Cardiac septum (tissue), 1 donor: ENCODE measurements at places on chromosomes 6 and 20. TPM values are rescaled to one million over a fixed set of nuclear protein-coding genes. Genes with fewer than 3 reads are reported as not detected.

DNA sequence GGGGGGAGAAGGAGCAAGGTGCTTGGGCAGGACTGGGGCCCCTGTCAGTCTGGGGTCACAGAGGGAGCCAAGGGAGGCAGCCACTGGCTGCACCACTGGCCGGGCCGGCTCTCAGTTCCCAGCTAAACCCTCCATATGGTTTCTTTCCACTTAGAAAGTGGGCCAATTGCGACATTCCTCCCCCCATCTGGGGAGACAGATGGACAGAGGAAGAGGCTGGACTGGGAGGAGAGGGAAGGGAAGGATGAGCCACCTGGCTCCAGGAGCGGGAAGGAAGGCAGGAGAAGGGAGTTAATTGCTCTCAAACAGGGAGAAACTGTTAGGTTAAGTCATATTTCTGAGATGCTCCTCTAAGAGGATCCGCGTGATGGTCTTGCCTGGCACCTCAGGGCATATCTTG, 82.2 kb downstream of the GRM4 start:
- DNase-seq, result no peak

- DNase-seq, result no peak
These were observed 90.0 kb upstream of the SAMD5 start for GRCh38 chr6:147418523-147418922.

DNA sequence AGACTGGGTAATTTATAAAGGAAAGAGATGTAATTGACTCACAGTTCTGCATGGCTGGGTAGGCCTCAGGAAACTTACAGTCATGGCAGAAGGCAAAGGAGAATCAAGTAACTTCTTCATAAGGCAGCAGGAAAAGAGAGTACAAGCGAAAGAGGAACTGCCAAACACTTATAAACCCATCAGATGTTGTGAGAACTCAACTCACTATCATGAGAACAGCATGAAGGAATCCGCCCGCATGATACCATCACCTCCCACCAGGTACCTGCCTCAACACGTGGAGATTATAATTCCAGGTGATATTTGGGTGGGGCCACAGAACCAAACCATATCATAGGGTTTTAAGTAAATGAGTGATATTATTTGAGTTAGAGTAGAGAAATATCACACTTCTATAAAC, 189.3 kb downstream of the TSHZ2 start:
- DNase-seq, result no peak

DNA sequence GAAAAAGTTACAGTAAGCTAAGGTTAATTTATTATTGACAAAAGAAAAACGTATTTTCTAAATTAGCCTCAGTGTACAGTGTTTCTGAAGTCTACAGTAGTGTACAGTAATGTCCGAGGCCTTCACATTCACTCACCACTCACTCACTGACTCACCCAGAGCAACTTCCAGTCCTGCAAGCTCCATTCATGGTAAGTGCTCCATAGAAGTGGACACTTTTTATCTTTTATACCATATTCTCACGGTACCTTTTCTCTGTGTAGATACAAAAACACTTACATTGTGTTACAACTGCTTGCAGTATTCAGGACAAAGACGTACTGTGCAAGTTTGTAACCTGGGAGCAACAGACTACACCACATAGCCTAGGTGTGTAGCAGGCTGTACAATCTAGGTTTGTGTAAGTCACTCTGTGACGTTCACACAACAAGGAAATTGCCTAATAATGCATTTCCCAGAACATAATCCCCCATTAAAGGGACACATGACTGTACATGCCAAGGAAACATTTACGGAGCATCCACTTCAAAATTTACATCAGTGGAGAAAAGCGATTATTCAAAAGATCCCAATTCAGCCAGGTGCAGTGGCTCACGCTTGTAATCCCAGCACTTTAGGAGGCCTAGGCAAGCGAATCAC, 133.4 kb downstream of the BANF2 start:
- DNase-seq, result peak; percentile 63

- DNase-seq, result no peak
These were observed 96.3 kb downstream of the FHL5 start for GRCh38 chr6:96659084-96659845.

DNA sequence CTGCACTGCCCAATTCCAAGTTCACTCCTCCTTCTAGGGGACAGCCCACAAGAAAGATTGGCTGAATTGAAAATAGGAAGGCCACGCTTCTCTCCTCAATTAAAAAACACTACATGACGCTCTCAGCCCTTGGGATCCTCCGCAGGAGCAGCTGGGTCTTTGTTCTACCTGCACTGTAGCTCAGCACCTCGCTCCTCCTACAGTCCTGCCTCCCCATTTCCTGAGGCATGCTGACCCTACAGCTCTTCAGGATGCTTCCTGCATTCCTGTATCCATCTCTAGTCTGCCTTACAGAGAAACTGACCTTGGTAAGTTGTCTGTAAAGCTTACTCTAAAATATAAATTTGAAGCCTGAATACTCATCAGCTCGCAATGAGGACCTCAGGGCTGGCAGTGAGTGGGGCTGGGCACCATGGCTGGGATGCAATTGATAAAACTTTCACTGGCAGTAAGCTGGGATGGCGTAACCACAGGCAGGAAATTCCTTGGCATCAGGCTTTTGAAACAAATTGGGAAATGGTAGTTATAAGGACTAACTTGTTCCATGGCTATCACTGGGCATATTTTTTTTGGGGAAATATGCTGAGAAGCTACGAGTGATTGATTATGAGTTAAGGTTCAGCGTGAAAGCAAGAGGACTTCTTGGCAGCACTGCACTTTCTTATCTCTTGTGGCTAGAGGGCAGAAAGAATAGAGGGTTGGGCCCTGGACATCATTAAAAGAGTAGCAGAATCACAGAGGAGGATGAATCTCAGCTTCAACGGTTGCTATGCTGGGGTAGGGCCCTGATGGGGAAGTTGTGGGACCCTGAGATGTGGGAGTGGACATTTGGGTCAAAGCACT, 11.7 kb upstream of the SIRPB1 start:
- DNase-seq, result no peak

DNA sequence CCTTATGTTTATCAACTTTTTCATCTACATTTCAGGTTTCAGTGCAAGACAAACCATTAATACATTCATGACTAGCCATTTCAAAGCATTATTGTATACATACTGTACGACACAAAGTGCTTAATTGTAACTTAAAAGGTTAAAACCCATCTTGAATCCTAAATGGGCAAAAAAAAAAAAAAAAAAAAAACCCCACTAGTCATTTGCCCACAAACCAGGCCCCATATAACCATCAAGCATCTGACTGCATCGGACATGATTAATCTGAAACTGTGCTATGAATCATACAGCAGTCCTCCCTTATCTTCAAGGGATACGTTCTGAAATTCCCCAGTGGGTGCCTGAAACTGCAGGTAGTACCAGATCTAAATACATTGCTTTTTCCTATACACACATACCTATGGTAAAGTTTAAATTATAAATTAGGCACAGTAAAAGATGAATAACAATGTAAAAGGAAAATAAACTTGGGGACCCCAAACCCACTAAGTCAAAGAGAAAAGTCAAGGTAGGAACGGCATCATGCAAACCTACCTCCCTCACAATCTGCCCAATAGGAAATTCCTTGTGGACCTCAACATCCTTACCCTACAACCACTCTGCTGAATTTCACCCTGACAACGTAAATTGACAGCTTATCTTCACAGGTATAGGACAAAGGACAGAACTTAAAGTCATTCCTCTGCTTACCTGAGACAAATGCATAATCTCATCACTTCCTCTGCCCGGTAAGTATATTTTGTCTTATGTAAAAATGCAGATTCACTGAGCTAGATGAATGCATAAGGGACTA, 14.3 kb downstream of the B4GALT5 start:
- no peak for DNase-seq

Gene DOK5
- total RNA-seq, result 26.3 TPM

DNA sequence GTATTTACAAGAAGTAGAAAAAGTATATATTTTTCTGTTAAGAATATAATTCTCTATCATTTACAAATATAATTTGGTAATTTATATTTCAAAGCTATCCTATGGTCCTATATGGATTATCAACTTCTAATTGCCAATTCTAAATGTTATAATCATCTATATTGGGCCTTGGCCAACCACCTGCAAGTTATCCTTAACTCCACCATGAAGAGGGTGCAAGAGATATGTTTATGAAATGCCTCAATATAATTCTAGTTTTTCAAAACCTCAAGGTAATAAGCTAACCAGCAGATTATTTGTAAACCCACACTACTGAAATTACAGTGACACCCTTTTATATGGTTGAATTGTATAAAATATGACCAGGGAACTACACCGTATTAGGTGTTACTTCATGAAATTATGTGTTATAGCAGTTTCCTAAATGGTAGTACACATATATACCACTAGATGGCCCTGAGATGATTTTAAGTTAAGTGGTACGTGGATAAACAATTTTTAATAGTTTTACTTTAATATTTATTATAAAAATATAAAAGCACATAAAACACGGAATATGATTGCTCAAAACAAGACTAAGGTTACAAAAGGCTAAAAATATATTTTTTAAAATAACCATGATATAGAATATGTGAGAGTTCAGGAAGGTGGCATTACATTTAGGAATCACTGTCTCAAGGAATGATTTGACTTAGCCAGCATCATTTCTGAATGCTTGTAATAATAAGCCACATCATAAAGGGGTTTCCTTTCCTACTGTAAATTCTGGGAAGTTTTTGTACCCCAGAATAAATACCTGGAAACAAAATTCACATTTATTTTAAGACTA, 9.8 kb upstream of the PNISR start:
- DNase-seq, result no peak

Gene VSX1
- total RNA-seq, result 0.54 TPM

DNA sequence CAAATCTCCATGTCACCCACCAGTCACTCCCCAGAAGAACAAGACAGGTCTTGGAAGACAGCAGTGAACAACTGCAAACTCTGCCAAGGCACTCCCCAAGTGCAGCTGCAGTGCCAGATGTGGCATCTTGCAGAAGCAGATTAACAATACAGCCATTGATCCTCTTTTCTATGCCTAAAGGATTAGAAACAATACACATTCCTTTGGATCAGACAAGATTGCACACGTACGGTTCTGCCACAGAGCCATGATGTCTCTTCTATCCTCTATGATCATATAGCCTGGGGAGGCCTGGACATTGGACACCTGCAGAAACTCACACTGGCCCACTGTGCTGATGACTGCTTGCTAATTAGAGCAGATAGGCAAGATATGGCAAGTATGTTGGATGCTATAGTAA, 155.9 kb downstream of the MYLK4 start:
- DNase-seq, result no peak

- no peak for DNase-seq
These were observed 17.4 kb downstream of the HSPA12B start for GRCh38 chr20:3749689-3750531.

- no peak for DNase-seq
These were observed 154.6 kb downstream of the CDKAL1 start for GRCh38 chr6:20688710-20689500.

Gene PTCRA
- total RNA-seq, result not detected

DNA sequence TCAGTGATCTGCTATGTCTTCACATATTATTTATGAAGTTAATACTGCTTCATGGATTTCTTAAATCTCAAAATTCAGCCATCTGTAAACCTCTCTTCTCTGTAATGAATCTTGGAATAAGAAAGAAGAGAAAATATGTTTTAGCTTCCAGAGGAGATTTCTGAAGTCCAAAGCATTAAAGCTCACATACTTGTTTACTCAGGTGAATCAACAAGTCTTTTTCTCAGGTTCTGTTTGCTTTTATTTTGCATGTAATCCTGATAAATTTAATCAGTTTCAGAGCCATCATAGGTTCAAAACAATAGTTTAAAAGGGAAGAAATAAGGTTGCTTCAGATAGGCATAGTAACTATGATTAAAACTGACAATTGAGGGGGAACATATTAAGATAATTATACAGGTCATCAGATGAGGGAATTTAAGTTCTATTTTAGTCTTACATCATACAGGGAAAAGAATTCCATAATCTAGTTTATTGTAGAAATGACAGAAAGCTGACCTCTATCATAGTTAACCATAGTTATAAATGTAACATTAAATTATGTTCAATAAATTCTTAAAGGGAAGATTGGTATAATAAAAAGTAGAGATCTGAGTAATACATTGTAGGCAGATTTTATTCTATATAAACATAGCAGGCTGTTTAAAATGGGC, 716.2 kb downstream of the EYS start:
- no peak for DNase-seq

DNA sequence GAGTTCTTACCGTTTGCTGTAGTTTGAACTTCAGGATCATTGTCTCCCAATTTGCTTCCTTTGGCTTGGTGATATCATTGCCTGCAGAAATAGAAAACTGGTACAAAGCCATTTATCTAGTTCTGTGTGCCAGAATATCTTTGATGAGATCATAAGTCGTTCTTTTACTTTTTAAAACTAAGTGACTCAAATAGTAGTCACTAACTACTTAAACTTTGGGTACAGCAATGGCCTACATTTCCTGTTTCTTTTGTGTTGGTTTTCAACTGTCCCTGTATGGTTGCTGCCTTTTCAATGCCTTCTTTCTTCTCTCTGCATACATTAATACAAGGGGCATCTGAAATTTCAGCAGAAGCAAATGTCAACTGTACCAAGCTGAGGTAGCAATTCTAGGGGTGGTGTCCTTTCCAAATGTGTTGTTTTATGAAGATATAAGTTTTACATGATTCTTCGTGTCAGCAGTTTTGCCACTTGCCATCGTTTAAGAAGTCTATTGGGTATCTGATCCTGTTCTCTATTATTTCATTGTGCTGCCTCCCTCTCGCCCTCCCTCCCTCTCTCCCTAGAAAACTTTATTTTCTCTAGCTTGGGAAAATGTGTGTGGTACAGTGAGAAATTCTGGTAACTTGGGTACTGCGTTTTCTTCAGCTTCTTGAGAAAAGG, 238.5 kb downstream of the FARS2 start:
- DNase-seq, result no peak

DNA sequence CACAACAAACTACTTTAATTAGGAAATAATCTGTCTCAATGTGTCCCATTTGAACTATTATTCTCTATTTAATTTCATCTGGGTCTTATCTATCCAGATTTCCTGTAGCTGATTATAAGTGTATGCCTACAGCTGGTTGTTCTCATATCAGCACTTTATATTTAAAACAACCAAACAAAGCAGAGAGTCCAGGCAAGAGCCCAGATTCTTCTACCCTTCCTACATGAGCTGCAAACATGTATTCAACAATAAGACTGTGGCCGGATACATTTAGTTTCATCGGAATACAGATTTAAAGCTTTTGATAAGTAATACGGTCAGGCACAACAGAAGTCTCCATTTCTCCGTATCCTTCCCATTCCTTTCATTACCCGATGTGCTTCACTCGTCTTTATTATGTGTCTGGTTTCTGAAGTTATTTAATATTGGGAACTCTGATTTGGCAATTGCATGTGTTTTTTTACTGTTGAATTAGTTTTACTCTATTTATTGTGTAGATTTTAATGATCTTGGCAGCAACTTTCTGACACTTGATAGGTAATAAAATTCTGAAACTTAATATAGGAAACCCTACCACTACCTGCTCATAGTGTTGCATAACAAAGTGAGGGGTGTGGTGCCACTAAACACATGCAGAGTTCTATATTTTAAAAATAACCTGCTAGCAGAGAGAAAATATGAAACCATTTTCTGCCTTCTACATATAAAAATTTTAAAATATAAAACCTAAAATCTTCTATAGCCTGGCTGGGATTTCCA, 653.5 kb upstream of the PTCHD4 start:
- DNase-seq, result no peak

GRCh38 chr6:41462033-41462432, 84.1 kb upstream of the FOXP4 start:
- DNase-seq, result no peak
